HEK293T (cell line): ENCODE measurements at places on chromosomes 6 and 20.

DNA sequence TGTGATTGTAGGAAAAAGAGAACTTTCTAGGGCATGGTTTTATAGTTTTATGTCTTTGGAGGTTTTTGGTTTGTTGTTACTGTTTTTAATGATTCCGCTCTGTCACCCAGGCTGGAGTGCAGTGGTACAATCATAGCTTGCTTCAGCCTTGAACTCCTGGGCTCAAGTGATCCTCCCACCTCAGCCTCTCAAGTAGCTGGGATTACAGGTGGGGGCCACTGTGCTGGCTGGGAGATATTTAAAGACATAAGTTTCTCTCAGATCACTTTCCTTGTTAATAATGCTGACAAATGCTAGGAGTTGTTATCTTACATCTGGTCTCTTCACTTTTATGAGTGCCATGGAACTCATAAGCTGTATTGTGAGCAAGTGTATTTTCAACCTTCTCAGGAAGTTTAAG is 116.3 kb downstream of the SCAF8 start:
- DNase-seq, result no peak

- no peak for DNase-seq
Observed at GRCh38 chr6:83459663-83460062, 28.8 kb upstream of the ME1 start.

- no peak for DNase-seq
Observed at GRCh38 chr20:17503301-17504065, 27.7 kb downstream of the BFSP1 start.

DNA sequence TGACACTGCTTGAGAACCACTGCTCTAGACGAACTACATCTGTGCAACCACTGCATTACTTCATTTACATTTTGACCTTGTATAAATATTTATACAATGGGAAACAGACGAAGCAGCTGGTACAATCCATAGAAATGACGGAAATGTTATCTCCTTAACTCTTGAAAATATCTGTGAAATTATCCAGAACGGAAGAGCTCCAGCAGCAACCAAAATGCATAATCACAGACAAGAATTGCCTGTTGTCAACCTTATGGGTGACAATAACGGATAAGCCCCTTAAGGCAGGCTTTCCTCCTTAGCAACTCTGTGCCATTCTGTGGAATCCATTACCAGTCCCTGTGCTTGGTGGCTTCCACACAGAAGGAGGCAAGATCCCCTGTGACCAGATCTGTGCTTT is 115.4 kb downstream of the DTNBP1 start:
- no peak for DNase-seq

GRCh38 chr6:138592749-138593123 is 93.4 kb upstream of the NHSL1 start:
- no peak for DNase-seq

DNA sequence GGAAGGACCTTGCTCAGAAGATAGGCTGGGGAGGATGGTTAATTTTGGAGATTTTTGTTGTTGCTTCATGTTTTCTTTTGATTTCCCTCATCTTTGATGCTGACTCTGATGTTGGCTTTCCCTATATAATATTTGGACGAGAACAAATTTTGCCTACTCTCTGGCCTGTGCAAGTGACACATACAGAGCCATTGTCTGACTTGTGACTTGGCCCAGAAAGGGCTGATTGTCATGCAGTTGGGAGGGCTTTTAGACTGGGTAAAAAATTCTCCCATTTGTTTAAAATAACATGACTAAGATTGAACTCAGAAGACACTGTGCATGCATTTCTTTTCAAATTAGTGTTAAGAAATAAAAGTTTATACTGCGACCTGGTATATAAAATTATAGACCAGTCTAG is 98.6 kb upstream of the SUPT3H start:
- no peak for DNase-seq

DNA sequence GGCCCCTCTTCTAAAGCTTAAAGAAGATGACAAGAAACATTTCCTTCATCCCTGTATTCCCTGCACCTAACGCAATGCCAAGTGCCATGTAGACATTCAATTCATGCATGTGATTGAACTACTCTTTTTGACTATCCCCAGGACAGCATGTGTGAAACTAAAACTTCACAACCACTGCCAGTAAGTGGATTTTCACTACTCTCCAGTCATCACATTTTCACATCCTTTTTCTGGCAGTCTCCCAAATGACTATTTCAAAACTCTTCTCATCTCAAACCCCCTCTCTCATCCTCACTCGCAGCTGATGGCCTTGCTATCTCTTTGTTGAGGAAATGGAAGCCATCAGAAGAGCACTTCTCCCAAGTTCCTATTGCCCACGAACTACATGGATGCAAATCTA is 122.6 kb downstream of the OPRM1 start:
- DNase-seq, result no peak

DNA sequence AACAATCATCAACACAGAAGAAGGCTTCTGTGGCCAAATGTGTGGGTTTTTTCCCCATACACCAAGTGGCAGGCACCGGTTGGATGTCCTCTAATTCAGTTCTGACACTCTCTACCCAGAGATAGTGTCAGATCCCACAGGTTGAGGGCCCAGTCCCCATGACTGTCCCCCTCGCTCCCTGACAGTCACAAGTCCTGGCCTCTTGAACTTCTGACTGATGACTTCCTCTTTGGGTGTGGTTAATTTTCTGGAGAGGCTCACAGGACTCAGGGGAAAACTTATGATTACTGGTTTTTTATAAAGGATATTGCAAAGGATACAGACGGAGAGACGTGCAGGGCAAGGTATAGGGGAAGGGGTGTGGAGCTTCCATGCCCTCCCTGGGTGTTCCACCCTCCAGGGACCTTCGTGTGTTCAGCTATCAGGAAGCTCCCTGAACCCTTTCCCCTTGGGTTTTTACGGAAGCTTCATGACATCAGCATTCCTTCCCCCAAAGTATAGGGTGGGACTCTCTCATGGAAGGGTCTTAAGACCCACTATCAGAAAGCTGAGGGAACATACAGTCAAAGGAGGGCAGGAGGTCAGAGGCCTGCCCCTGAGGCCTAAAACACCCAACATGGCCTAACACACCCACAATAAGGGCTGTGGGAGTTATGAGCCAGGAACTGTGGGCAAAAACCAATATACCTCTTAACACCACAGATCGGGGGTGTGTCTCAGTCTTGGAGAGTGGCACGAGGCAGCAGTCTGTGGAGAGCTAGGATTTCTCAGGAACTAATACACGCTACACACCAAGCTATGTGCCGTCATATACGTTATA is 33.3 kb downstream of the FARS2 start:
- no peak for DNase-seq
